ENCODE measurements at places on chromosomes 16 and 17.

DNA sequence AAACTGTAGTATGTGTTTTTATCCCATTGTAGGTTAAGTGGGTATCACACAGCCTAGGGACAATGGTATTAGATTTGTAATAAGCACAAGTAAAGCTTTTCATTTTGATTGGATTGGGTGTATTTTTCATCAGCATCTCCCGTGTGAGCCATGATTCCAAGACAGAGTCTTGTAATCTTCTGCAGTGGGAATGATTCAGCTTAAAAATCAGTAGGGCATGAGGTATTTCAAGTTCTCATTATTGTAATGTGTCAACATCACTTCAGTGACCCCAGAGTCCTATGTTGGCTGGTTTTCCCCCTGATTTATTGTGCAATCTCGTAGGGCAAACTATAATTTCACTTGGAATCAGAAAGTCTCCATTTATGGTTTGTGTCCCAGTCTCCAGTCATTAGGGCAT is 833.2 kb upstream of the RBFOX1 start:
- no peak for DNase-seq

- DNase-seq: peak; percentile 34
These were observed 9.9 kb upstream of the CCL5 start for GRCh38 chr17:35889818-35890773.

GRCh38 chr16:7422036-7422888 is 89.6 kb downstream of the RBFOX1 start:
- no peak for DNase-seq

GRCh38 chr17:60526726-60527125 is 684 bp upstream of the APPBP2 start:
- DNase-seq: no peak

DNA sequence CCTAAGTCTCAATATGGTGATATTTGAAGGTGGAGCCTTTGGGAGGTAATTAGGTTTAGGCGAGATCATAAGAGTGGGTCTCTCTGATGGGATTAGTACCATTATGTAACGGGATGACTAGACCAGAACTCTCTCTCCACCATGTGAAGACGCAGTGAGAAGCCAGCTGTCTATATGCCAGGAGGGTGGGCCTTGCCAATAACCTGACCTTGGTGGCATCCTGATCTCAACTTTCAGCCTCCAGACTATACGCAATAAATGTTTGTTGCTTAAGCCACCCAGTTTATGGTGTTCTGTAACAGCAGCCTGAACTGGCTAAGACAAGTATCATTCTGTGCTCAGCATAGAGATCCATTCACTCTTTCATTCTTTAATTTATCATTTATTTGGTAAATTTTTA is 167.2 kb upstream of the CDH11 start:
- no peak for DNase-seq

GRCh38 chr17:6936370-6937028 is 59.4 kb upstream of the ALOX12 start:
- no peak for DNase-seq

DNA sequence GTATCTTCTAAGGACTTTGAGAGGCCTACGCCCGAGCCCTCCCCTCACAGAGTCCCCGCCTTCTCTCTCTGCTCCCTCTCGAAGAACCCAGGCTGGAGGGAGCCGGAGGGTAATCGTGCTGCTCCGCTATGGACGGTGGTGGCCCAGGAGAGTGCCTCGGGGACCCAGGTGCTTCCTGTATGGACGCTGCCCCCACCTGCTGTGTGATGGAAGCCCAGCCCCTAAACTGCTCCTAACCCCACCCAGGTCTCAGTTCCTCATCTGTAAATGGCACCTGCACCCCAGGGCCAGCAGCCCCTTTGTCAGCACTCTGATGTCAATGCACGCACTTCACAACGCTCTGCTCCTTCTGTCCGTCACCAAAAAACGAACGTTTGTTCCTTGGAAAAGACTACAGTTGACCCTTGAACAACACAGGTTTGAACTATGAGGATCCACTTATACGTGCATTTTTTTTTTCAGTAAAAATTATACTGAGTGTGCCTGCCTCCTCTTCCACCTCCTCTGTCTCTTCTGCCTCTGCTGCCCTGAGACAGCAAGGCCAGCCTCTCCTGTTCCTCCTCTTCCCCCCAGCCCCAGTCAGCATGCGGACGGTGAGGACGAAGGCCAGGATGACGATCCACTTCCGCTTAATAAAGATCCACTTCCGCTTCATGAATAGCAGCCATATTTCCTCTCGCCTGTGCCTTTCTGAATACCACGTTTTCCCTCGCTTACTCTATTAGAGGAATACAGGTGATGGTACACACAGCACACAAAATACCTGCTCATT is 118.3 kb downstream of the BANP start:
- no peak for DNase-seq

- no peak for DNase-seq
These were observed 242.6 kb upstream of the GSE1 start for GRCh38 chr16:85370543-85370880.

- DNase-seq: no peak
These were observed 61.2 kb downstream of the MARCHF10 start for GRCh38 chr17:62746941-62747340.

DNA sequence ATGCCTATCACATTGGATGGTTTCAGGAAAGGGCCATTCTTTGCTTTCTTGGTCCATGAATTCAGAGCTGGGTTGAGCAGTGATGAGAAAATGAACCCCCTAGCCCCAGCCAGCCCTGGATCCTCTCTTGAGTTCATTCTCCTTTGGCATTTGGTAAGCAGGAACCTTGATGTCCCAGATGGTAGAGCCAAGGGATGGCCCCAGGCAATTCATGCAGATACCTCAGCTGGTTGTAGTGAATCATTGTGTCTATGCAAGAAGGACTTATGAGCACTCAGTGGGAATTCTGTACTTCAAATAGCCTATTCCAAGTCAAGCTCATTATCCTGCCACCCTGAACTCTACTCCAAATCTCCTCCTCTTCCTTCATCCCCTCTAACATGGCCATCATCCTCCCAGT is 412.7 kb downstream of the UTP18 start:
- no peak for DNase-seq

DNA sequence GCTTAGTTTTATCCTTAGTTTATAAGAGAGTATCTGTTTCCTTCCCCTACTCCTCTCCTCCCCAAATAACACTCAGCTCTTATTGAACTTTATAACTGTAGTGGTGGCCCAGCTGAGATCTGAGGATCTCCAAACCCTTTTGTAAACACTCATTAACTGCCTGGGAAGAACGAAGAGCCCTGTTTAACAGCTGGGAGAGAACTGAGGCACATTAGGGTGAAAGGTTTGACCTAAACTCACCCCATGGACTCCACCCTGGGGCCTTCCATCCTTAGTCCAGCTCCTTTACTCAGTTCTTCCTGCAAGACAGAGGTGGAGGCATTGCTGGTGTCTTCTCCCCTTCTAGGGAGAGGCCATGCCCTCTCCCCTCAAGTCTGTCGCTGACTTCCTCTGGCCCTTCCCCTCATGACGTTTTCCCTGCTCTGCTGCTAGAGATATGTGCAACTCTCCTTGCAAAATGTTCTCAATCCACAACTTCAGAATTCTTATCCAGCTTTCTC is 1.2 kb upstream of the RARA start:
- no peak for DNase-seq

DNA sequence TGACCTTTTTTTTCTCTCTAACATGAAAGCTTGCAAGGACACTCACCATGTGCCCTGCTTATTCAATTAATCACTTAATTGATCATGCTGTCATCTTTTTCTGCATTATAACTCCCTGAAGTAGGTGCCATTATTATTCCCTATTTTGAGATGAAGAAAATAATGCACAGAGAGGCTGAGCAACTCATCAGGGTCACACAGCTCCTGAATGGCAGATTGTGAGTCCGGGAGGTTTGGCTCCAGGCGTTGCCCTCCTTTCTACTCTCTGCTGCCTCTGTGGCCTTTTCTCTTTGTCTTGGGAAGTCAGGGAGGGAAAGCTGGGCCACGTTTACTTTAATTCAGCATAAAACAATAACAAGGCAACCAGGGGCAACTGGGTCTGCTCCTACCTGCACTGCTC is 17.2 kb upstream of the N4BP1 start:
- no peak for DNase-seq

DNA sequence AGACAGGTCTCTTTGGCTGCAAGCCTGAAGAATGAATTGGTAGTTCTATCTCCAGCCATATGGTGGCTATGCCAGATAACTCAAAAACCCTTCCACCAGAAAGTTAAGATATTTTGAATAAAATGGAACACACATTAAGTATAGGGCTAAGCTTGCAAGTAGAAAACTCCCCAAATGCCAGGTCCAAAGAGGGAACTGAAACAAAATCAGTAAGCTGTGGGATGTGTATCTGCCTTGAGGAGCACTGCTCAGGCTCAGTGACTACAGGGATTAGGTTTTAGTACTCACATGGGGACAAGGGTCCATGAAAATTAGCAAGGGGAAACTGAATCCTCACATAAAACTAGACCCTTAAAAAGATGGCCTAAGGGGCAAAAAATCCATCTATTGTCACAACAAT is 115.7 kb upstream of the PMFBP1 start:
- no peak for DNase-seq

DNA sequence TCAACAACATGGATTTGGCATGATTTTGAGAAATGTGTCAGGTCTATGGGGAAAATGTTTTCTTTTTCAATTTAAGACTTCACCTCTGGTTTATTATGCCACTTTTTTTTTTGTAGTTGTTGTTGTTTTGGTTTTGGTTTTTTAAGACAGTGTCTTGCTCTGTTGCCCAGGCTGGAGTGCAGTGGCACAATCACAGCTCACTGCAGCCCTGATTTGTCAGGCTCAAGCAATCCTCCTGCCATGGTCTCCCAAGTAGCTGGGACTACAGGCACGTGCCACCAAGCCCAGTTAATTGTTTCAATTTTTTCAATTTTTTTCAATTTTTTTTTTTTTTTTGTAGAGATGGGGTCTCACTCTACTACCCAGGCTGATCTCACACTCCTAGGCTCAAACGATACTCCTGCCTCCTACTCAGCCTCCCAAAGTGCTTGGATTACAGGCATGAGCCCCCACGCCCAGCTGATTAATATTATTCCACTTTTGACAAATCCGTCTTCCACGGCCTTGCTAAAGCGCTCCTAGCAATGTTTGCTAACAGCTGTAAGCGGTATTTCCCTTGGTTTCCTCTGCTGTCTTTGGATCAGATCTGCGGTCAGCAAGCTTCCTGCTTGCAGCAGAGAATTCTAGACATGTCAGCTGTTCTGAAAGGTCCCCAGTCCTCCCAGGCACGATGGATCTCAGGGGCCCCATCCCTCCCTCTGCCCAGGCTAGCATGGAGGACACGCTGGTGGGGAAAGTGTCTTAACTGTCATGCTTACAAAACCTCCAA is 7.0 kb upstream of the MILR1 start:
- DNase-seq: no peak

DNA sequence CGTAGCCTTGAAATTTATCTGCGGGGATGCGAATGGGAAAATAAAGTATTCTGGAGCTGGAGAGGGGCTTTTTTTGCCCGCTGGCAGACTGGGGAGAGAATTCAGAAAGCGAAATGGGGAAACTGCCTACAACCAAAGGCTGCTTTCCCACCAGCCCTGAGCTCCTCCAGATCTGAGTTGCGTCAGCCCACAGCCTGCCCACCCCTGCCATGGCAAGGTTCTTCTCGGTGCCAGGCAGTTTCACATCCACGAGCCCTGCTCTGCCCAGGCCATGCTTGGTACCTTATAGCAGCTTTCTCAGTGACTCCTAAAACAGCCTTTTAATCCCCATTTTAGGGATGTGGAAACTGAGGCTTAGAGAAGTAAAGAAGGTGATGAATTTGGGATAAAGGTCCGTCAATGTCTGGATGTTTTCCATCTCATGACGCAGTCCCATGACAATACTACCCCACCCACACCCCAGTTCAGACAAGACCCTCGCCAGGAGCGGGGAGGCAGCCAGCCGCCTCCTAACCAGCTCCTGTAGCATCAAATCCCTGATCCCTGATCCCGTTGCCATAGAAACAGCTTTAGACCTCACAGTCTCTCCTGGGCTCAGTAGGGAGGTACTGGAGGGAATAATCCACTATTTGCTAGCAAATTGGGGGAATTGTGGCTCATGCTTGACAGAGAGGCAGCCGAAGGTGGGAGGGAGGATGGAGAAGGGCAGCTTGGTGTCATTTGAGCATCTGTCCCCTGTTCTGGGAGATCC is 113.5 kb downstream of the MGAT5B start:
- DNase-seq: no peak

DNA sequence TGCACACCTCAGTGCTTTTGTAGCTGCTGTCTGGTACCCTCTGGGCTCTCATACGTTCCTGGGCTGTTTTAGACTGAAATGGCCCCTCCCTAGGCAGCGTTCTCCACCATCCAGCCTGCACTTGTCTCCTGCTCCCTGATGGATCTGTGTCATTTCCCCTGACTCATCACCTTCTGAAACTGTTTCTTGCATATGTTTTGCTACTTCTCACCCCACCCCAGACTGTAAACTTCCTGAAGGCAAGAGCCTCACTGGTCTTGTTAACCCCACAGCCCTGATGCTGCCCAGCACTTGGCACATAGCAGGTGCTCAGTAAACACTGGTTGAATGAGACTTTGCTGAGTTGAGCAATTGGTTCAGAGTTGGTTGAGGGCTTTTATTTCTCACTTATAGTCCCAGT is 78.7 kb downstream of the CRISPLD2 start:
- DNase-seq: no peak

DNA sequence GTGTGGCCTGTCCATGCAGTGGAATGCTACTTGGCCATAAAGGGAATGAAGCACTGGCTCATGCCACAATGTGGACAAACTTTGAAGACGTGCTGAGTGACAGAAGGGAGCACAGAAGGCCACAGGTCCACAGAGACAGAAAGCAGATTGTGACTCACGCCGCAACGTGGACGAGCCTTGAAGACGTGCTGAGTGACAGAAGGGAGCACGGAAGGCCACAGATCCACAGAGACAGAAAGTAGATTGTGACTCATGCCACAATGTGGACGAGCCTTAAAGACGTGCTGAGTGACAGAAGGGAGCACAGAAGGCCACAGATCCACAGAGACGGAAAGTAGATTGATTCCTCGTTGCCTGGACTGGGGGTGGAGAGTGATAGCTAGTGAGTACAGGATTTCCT is 19.2 kb downstream of the ZC3H18 start:
- DNase-seq: no peak

DNA sequence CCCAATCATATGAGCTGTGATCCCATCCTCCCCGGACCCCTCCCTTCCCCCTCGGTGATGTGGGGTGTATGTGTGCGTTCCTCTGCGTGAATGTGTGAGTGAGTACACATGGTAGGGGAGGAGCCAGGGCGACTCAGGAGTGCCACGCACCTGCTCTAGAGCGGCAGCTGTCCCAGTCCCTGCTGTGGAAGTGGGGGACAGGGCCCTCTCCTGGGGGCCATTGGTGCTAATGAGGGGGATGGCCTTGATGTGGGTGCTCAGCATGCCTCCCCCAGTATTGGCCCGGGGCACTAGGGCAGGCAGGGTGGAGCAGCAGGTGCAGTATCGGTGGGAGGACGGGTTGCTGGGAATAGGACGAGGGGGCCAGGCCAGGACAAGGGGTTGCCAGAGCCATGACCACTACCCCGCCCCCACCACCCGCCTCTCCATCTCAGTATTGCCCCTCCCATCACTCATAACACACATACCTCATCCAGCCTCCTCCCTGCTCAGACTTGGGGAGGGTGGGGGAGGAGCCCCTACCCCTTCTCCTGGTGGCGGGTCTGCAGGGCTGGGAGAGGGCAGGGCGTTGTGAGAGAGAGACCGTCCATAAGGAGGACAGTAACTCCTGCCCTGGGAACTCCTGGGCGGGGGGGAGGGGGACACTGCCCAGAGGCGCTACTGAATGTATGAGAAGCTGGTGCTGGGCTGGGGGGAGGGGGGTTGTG is 8.5 kb downstream of the NR1D1 start:
- DNase-seq: no peak

- no peak for DNase-seq
These were observed at the start of gene TBC1D16 for GRCh38 chr17:80035687-80035936. TSS of gene TBC1D16 (minus strand) at chr17:80035872. CDS start at chr17:80013547, 22,325 bp downstream.

GRCh38 chr17:6259899-6260298 is 175.0 kb downstream of the AIPL1 start:
- no peak for DNase-seq
